ENCODE measurements at places on chromosomes 16 and 17.

DNA sequence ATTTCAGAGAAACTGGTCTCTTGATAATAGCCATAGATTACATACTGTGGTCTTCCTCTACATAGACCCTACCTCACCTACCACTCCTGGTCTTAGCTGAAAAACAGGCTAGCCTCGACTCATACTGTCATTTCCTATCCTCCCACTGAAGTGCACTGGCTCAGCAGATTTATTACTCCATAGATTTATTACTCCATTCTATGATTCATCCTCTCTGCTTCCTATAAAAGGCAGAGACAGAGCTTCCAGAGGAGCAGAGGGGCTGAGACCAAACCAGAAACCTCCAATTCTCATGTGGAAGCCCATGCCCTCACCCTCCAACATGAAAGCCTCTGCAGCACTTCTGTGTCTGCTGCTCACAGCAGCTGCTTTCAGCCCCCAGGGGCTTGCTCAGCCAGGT, at the start of gene CCL7:
Gene CCL7 (plus strand): TSS at position 253 of the 400 bp plus-strand sequence. CDS start 70 bp downstream, at position 323.
- DNase-seq: no peak

- DNase-seq: no peak
Measured at GRCh38 chr17:45675012-45675411, 109.1 kb upstream of the CRHR1 start.

GRCh38 chr17:32279891-32280716, 14.5 kb downstream of the RHBDL3 start:
- DNase-seq: no peak

DNA sequence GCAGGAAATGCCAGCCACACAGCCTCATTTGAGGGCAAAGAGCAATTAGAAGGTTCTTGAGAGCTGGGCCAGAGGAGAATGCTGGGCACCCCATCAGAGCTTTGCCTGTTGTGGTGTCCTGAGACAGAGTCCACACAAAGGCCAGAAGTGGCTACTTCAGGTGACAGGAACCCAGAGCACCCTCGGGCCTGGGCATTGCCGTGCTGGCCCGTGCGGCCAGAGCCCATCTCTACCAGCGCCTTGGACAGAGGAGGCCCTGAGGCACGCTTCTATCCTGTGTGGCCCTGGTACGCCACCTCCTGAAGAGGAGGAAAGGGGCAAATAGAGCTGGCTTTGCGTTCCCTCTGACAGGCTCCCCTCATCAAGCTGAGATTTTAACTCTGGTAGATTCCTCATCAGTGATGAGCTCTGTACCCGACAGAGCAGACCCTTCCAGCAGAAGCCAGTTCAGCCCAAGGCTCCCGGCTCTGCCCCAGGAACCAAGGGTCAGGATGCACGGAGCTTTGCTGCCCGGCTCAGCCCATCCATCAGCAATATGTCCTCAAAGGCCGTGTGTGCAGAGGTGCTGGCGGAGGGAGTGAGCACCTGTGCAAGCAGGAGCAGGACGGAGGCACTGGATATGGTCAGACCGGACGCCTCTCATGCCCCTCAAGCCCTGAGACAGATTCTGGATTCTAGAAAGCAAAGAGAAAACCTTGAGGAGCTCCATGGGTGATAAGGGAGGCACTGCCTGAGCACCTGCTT, 3.4 kb upstream of the RASD1 start:
- no peak for DNase-seq

DNA sequence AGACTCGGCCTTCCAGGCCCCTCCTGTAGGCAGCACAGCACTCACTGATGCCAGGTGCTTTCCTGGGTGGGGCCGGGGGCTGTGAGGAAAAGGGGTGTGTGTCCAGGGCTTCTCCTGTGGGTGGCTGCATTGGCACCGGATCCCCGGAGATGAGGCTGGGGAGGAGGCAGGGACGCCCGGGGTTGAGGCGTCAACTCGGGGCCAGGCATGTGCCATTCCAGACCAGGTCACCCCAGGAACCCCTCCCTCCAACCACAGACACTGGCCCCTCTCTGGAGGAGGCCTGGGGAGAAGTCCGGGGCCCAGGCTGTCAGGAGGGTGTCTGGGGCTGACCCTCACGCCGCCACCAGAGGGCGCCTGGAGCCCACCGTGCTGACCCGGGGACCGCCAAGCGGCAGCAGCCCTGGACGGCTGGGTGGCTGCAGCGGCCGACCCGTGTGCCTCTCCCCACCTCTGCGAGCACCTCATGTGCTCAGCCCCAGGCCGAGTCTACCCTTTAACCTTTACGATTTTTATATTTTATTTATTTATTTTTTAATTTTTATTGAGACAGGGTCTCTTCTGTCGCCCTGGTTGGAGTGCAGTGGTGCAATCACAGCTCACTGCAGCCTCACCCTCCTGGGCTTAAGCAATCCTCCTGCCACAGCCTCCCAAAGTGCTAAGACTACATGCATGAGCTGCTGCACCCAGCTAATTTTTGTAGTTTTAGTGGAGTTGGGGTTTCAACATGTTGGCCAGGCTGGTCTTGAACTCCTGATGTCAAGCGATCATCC, 3.2 kb upstream of the METRN start:
- DNase-seq: no peak

GRCh38 chr16:56399486-56399885, 25.9 kb downstream of the AMFR start:
- DNase-seq: no peak

DNA sequence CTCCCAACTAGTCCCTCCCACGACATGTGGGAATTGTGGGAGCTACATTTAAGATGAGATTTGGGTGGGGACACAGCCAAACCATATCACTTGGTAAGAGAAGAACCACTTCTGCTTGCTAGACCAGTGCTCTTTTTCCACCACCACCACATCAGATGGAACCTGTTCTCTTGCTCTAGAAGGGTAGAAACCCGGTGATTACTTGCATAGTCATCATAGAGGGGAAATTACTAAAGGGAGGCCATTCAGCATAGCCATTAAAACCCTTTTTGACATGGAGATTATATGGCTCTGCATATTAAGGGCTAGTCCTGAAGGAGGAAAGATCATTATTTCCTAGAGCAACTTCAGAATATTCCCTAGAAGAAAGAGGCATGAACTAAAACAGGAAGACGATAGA, 1188.0 kb downstream of the CDH11 start:
- DNase-seq: no peak

- no peak for DNase-seq
Measured at GRCh38 chr17:66967837-66968543, 3.5 kb downstream of the CACNG4 start.

DNA sequence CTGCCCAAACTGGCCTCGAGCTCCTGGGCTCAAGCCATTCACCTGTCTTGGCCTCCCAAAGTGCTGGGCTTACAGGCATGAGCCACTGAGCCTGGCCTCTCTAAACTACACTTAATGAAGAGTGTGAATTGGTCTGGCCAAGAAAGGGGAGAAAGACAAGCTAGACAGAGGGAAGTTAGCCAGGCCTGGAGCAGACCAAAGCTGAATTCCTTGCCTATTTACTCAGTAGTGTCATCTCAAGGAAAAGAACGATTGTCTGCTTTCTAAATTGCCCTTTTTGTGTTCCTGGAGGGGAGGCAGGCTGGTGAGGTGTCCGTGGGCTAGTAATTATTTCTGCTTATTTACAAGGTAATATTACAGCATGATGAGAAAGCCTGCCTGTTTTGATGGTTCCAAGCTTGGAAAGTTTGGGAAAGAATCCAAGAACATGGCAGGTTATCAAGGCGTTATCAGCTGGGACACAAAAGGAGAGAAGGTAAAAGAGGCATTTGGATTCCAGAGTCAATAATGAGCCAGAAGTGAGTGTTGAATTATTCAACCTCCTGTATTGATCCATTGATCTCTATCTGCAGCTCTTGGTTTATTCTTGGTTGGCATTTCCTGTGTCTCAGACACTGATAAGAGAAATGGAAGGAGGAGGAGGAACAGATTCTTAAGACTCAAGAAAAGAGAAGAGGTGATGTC, 6.3 kb upstream of the CBFB start:
- no peak for DNase-seq

DNA sequence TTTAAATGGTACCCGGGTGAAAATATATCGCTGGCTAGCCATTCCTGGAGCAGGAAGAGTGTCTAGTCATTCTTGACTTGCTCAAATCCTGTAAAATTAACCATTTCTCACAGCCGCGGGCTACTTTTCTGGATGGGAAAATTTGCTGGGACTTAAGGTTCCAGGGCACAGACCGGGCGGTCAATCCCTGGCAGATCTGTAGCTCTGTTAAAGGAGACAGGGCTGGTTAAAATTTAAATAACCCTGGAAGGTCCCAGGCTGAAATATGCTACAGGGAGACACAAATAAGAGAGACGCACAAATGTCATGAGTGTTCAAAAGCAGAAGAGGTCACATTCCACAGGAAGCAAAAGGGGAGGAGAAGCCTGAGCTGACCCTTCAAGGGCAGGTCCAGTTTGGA, 229.6 kb upstream of the HSBP1 start:
- no peak for DNase-seq

GRCh38 chr17:55420067-55420775, 1.4 kb downstream of the MMD start:
- DNase-seq: no peak

DNA sequence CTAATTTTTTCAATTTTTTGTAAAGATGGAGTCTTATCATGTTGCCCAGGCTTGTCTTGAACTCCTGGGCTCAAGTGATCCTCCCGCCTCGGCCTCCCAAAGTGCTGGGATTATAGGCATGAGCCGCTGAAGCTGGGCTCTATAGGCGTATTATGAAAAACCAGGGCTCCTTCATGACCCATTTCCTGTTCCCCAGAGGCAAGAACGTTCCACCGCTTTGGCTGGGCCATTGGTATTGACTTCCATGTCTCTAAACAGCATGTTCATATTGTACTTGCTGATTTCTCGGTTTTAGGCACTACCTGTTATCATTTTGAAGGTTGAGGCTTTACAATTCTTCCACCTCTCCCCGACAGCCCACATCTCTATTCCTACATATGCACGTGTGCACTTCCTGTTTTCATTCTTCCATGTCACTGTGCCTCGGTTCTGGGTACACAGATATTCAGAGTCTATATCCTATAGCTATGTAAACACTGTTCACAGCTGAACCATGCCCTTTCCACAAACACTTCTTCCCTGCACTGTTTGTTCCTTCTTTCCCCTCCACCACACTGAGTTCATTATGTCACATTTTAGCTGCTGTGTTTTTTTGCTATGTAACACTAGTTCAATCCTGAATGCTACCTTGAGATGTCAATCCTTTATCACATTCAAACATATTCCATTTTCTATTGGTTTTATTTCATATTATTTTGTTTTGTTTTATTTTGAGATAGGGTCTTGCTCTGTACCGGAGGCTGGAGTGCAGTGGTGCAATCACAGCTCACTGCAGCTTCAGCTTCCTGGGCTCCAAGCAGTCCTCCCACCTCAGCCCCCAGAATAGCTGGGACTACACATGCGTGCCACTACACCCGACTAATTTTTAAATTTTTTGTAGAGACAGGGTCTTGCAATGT, 16.8 kb upstream of the MAPK3 start:
- no peak for DNase-seq
